ENCODE measurements at places on chromosomes 12 and 14. TPM values are rescaled to one million over a fixed set of nuclear protein-coding genes. Genes with fewer than 3 reads are reported as not detected.

The DGKA gene
- total RNA-seq = 312 TPM

The C1QL4 gene
- total RNA-seq = not detected

The RNF10 gene
- 209 TPM for total RNA-seq

The KLRF2 gene
- 1.6 TPM for total RNA-seq

The GNG2 gene
- 257 TPM for total RNA-seq

The KRT83 gene
- not detected for total RNA-seq

The BICDL1 gene
- 62.9 TPM for total RNA-seq

The STYK1 gene
- total RNA-seq = 16.1 TPM

The KRT6C gene
- not detected for total RNA-seq

The PPP4R3A gene
- total RNA-seq = 148 TPM

Measured in activated CD8-positive, alpha-beta memory T cell treated with anti-CD3 and anti-CD28 coated beads, Interleukin-2, amount 10 ng/mL, durations not matched to agents 7 days and 5 days (primary cell).